ENCODE measurements at places on chromosomes 11 and 22.

GRCh38 chr11:117143390-117143789 lies 697 bp upstream of the PAFAH1B2 start:
- peak; percentile 42 for DNase-seq

GRCh38 chr11:106001304-106002012 lies 20.6 kb downstream of the MSANTD4 start:
- DNase-seq: no peak

- DNase-seq: no peak
Measured at GRCh38 chr11:16279524-16279923, 76.8 kb downstream of the SOX6 start.

- DNase-seq: peak; percentile 0
Measured at GRCh38 chr11:44618561-44619425, 53.3 kb downstream of the CD82 start.

DNA sequence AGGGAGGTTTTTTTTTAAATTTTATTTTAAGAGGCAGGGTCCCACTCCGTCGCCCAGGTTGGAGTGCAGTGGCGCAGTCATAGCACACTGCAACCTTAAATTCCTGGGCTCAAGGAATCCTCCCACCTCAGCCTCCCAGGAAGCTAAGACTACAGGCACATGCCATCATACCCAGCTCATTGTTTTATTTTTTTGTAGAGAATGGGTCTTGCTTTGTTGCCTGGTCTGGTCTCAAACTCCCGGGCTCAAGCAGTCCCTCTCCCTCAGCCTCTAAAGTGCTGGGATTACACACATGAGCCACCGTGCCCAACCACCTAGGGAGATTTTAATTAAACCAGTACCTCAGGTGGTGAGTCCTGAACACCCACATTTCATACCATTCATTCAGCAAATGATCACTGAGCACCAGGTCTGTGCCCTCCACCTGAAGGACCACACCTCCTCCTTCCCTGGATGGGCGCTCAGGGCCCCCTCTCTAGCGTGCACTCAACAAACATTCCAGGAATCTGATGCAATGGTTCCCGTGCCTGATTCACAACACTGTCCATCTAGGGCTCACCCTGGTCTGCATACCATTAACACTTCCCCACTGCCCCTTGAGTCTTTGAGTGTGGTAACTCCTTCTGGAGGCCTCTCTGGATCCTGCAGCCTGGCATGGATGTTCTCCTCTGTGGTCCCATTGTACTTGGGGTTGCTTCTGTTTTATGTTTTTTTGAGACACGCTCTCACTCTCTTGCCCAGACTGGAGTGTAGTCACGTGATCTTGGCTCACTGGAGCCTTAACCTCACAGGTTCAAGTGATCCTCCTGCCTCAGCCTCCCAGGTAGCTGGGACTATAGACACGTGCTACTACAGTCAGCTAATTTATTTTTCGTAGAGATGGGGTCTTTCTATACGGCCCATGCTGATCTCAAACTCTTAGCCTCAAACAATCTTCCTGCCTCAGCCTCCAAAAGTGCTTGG lies 9.6 kb upstream of the MYH9 start:
- DNase-seq: peak; percentile 54

All from Daoy (cell line).